ENCODE measurements at places on chromosomes 3 and 15.
A peak's percentile ranks its signal among the peaks of the same experiment; 100 is the strongest.

DNA sequence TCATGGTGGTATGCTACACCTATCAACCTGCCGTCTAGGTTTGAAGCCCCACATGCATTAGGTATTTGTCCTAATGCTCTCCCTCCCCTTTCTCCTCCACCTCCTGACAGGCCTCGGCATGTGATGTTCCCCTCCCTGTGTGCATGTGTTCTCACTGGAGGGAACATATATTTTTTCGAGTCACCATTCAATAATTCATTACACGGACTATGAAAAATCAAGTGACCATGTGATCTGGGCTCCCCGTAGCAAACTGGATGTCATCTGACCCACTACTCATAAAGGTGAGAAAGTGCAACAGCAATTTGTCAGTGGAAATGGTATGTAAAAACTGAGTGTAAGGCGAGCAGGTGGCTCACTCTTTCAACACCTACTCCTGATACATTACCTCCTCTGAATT is 224.3 kb upstream of the RASGRP1 start:
- no peak for DNase-seq

DNA sequence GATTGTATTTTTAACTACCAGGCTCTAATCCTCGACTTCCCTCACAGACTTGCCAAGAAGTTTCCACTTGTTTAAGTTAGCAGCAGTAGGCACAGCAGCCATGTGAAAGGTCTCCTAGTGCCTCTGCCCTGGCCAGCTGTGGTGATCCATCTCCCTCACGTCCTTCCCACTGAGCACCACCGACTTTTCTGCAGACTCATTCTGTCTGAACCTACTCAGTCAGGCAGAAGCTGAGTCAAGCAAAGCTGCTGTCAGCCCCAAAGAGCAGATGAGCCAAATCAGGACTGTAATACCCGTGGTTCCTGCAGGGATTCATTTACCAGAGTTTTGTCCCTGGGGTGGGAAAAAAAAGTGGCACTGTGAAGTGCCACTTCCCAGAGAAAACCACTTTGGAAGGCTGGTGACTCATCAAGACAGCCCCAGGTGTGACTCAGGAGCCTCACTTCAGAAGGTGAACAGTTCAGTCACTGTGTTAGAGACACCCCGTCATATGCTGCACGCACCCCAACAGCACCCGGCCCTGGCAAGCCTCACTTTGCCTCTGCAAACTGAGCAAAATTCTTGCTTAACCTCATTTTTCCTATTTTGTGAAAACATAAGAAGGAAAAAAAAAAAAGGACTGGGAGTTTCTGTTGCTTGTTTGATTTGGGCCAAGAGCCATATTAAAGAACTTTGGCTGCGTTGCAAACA is 76.0 kb downstream of the WWTR1 start:
- DNase-seq: no peak

- no peak for DNase-seq
Measured at GRCh38 chr3:157188391-157188790, 28.4 kb upstream of the CCNL1 start.

DNA sequence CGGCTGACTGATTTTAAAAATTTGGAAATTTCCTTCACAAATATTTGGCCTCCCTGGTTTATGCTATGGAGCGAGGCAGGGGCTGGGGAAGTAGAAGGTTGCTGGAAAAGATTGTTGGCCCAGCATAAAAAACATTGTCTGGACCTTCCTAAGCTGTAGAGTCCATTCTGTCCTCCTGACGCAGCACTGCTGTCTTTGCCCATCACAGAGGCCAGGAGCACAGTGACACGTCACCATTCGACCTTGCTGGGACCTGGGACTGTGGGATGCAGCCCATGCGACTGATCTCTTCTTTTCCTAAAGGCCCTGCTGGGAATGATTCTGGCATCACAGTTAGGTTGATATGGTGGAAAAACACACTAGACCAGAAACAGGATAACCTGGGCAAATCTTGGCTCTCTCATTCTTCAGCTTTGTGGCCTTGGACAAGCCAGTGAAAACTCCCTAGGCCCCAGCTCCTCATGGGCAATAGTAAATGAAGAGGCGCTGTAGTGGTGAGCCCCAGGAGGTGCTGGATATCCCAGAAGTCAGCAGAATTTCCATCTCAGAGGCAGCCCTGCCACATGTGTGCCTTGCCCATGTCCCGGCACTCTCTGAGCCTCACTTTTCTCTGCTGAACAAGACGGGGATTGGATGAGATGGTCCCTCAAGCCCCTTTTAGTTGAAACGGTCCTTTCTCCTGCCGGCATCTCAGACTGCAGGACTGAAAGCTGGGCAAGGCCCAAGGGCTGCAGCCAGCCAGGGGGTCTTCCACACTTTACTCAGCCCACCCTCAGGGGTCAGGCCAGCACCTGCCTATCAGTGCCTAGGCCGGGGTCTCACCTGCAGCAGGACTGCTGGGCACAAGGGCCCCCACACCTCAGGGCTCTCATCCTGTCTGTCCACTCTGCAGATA is 69.6 kb downstream of the SENP2 start:
- DNase-seq: no peak

- DNase-seq: no peak
Measured at GRCh38 chr3:107309312-107309711, 67.9 kb upstream of the CCDC54 start.

GRCh38 chr15:58243070-58243469 is 104.9 kb downstream of the AQP9 start:
- peak; percentile 100 for DNase-seq

DNA sequence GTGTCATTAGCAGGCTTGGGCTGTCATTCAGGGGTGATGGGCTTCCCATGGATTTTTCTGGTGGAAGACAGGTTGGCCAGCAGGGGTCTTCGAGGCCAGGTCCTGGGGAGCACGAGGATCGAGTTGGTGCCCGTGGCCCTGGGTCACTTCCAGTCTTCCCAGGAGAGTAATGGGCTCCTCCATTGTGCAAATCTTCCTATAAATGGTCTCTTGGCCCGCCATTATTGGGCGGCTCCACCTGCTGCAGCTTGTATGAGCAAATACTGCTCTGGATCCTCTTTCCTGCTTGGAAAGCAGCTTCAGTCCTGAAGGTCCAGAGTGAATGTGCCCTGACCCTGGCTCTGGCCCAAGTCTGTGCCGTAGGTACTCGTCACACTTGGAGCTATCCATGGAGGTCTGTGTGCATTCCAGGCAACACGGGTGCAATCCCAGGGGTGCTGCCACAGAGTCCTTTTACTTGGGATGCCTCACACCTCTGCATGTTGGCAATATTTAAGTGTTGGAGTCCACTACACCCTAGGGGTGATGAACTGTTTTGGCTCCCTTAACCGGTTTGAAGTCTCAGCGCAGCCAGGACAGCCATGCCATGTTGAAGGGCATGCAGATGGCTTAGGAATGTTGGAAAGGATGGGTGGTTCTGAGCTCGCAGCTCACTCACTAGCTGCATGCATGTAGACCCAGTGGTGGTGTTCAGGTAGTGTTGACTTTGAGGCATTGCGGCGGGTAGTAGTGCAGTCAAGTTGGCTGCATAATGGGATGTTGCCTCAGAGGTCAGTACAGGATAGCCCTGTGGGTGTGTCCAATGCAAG is 97.6 kb downstream of the SNRPN start:
- no peak for DNase-seq

DNA sequence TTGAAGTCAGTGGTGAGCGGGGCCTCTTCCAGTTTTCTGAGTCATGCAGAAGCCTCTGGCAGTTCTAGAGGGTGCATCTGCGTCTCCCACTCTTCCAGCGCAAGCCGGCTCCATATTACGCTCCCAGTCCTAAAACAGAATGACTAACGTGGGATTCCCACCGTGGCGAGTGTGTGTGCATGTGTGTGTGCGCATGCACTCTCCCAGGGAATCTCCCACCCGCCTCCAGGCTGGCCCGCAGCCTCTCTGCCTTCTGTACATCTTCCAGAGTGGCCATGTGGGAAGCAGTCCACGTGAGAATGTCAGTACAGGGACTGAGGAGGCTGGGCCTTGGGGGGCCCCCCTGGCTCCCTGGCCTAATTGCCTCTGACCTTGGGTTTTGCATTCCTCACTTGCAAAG is 87.7 kb downstream of the LSM3 start:
- DNase-seq: no peak

- DNase-seq: no peak
Measured at GRCh38 chr3:154956815-154957214, 123.3 kb upstream of the MME start.

DNA sequence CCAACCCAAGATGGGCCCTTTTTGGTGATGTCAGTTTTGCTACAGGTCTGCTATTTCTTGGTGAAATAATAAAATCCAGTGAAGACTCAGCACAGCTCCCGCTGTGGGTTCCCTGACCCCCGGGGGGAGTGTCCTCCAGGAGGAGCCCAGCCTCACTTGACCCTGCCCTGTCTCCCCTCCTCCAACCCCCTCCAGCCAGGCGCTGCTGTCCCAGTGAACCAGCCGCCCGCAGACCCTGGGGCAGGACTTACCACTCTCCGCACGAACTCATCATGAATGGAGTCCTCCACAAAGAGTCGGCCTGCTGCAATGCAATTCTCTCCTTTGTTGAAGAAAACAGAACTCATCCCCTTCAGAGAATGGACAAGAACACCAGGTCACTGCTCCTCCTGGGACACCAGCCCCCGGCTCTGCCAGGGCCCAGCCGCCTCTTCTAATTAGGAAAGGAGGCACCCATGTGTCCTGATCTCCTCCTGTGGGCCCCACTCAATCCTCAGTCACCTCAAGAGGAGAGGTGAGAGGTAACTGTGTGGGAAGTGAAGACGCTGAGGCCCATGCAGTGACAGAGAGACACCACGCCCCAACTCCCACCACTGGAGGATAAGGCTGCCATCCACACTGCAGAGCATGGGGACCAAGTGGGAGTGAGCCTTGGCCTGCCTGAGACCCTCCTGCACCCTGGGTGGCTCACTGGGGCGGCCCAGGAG is 28.8 kb upstream of the SLC41A3 start:
- DNase-seq: no peak

GRCh38 chr15:40782609-40783227 is 12.9 kb downstream of the C15orf62 start:
- peak; percentile 26 for DNase-seq

- DNase-seq: no peak
Measured at GRCh38 chr3:69755795-69756194, 16.5 kb downstream of the MITF start.

DNA sequence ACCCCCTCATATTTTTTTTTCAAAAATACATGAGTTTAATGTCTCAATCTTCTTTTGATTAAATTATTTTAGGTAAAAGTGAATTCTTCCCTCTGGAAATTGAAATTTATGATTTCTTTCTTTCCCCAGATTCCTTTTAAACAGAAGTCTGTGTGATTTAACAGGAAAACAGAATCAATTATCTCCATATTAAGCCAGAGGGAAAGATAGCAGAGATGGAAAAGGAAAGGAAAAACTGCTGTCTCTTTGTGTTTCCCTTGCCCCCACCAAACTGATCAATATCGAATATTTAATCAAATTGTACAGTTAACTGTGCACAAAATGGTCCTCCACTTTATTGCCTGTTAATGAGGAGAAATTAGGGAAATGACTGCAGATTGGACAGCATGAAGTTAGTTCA is 203.5 kb upstream of the NECTIN3 start:
- no peak for DNase-seq

GRCh38 chr3:14457999-14458398 is 55.6 kb downstream of the SLC6A6 start:
- no peak for DNase-seq

DNA sequence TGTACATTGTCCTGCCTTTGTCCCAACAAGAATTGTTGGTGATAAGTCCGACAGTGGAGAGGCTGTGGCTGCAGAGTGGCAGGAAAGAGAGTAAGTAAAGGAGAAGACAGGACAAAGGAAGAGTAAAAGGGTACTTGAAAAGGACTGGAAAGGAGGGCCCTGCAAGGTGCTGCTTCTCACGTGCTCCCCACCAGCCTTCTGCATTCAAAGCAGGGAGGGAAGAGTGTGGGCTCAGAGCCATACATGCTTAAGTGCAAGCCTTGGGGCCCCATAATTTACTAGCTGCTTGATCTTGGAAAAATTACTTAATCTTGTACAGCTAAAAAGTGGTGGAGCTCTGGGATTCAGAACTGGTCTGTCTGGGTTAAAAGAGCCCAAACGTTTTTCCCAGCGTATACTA is 29.9 kb downstream of the MME start:
- no peak for DNase-seq

DNA sequence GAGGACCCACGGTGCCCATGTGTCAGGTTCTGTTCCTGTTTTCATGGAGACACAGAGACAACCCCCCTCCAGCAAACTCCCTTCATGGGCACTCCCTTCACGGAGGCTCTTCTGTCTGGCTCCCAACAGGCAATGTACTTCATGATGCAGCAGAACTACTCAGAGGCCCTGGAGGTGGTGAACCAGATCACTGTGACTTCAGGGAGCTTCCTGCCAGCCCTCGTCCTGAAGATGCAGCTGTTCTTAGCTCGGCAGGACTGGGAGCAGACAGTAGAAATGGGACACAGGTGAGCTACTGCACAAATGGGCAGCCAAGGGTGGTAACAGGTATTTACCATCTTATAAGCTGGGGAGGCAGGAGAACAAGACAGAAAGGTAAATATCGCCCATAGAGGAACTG is 7.0 kb downstream of the TTC21A start:
- no peak for DNase-seq

DNA sequence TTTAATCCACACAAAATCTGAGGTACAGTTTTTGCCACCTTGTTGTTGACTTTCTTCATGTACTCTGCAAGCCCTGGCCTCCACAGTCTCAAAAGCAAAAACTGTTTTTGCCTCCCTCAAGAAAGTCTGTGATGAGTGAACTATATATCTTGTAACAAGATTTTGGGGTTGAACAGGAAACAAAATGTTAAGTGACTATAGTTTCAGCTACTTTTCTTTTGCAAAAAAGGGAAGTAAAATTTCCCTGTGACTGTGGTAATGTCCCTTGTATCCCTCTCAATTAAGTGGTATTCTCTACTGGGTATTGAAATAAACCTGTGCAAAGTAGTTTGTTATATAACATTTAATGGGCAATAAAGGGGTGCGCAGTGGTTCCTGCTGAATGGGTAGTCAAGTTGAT is 21.3 kb upstream of the SCAANT1 start:
- no peak for DNase-seq

GRCh38 chr3:22959593-22959992 is 243.5 kb upstream of the UBE2E2 start:
- no peak for DNase-seq

All from NCI-H524 treated with DMSO at 0.1 percent for 48 hours (cell line).